ENCODE measurements at places on chromosomes 2 and 18.

GRCh38 chr2:233470839-233471238 lies 95.7 kb downstream of the USP40 start:
- no peaks in the 10 kb centered on the region for H3K4me1 ChIP-seq
- no peak overlapping the region for H3K4me3 ChIP-seq
- no peak overlapping the region for H3K27ac ChIP-seq
- no peak for DNase-seq
- peaks cover 46% of the 10 kb centered on the region for H3K36me3 ChIP-seq
- H3K27me3 ChIP-seq: no peaks in the 10 kb centered on the region

- H3K4me1 ChIP-seq: no peaks in the 10 kb centered on the region
- H3K27ac ChIP-seq: no peak overlapping the region
- H3K4me3 ChIP-seq: no peak overlapping the region
- DNase-seq: no peak
- H3K27me3 ChIP-seq: no peaks in the 10 kb centered on the region
Observed at GRCh38 chr18:49276680-49277079, 183.8 kb downstream of the DYM start.

GRCh38 chr2:10844097-10844496 lies 31.5 kb upstream of the PDIA6 start:
- peaks cover 3% of the 10 kb centered on the region for H3K27me3 ChIP-seq
- no peaks in the 10 kb centered on the region for H3K4me1 ChIP-seq
- no peak for DNase-seq
- no peak overlapping the region for H3K27ac ChIP-seq
- H3K4me3 ChIP-seq: no peak overlapping the region

GRCh38 chr2:46991985-46992384 lies 76.4 kb upstream of the MCFD2 start:
- H3K27me3 ChIP-seq: no peaks in the 10 kb centered on the region
- no peak overlapping the region for H3K4me3 ChIP-seq
- H3K27ac ChIP-seq: no peak overlapping the region
- H3K36me3 ChIP-seq: peaks cover 25% of the 10 kb centered on the region
- peaks cover 4% of the 10 kb centered on the region for H3K4me1 ChIP-seq

DNA sequence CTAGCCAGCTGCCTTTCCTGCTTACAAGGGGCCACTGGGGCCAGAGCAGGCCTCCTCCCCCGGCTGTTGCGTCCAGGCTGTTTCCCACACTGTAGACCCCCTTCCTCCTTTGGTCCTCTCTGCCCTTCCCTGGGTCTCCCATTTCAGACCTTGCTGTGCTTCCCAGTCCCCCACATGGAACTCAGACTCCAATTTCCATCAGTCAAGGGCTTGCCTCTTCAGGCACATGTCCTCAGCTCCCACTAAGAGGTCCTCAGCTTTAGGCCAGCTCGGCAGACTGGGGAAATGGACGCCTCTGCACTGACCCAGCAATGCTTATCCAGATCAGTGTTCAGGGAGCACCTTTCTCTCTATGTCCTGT lies 98.0 kb upstream of the BZW1 start:
- peak; percentile 44 for DNase-seq
- peak overlapping the region; percentile 100 for H3K27ac ChIP-seq
- H3K27me3 ChIP-seq: peaks cover 2% of the 10 kb centered on the region
- H3K36me3 ChIP-seq: no peaks in the 10 kb centered on the region

DNA sequence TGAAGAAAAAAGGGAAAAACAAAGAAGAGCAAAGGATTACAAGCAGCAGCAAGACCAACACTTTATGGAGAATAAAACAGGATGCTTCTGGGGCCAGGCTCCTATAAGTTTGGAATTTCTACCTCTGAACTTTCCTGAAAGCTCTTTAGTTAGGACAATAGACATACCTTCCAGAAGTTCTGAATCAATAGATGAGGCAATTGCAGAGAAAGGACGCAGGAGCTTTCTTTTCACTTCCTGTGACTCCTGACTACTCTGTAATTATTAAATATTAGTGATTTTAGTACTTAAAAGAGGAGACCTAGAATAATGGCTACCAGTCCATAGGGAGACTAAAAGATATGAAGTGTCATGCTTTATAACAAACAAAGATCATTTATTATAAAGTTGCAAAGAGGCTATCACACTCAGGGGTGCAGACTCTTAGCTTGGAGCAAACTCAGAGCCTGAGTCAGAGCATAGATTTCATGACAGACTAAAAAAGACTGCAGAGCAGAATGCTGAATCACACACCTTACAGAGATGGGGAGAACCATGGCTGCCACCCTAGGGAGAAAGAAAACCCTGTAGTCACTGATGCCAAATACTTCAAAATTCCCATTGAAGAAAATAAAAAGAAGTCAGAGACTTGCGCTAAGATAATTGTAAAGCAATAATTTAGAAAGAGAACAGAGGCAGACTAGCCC lies 52.5 kb upstream of the FAM136A start:
- DNase-seq: no peak
- H3K36me3 ChIP-seq: no peaks in the 10 kb centered on the region
- H3K27me3 ChIP-seq: peaks cover 6% of the 10 kb centered on the region
- no peaks in the 10 kb centered on the region for H3K4me1 ChIP-seq

GRCh38 chr2:106664669-106665068 lies 177.5 kb downstream of the CD8B2 start:
- no peak overlapping the region for H3K4me3 ChIP-seq
- H3K27ac ChIP-seq: no peak overlapping the region
- peaks cover 2% of the 10 kb centered on the region for H3K36me3 ChIP-seq
- peaks cover 5% of the 10 kb centered on the region for H3K27me3 ChIP-seq

GRCh38 chr2:40127890-40128557 lies 323.9 kb downstream of the SLC8A1 start:
- H3K4me3 ChIP-seq: no peak overlapping the region
- peaks cover 11% of the 10 kb centered on the region for H3K4me1 ChIP-seq
- no peak overlapping the region for H3K27ac ChIP-seq

- peaks cover 3% of the 10 kb centered on the region for H3K36me3 ChIP-seq
- DNase-seq: no peak
- H3K27ac ChIP-seq: no peak overlapping the region
- H3K4me3 ChIP-seq: no peak overlapping the region
- no peaks in the 10 kb centered on the region for H3K27me3 ChIP-seq
Observed at GRCh38 chr18:62196980-62197379, 9.9 kb downstream of the RELCH start.

- no peaks in the 10 kb centered on the region for H3K27me3 ChIP-seq
- H3K36me3 ChIP-seq: no peaks in the 10 kb centered on the region
- no peaks in the 10 kb centered on the region for H3K4me1 ChIP-seq
- H3K27ac ChIP-seq: no peak overlapping the region
- no peak overlapping the region for H3K4me3 ChIP-seq
Observed at GRCh38 chr18:25141399-25141798, 210.6 kb downstream of the ZNF521 start.

- H3K27me3 ChIP-seq: no peaks in the 10 kb centered on the region
- no peaks in the 10 kb centered on the region for H3K36me3 ChIP-seq
- H3K4me3 ChIP-seq: no peak overlapping the region
Observed at GRCh38 chr2:150165988-150166312, 321.5 kb downstream of the RND3 start.

DNA sequence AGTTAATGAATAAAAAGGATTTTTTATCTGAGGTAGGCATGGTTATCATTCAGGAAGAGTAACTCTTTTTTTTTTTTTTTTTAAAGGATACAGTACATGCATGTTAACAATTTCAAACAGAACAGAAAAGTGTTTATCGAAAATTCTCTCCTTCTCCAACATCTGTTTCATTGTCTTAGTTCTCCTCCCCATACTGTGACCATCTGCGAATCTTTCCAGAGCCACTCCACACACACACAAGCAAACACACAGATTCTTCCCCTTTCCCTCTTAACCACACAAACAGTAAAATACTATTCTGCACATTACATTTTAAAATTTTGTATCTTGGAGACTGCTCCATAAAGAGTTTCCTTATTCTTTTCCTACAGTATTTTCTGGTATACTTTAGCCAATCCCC lies 38.0 kb downstream of the NPC1 start:
- no peak overlapping the region for H3K27ac ChIP-seq
- DNase-seq: no peak
- H3K4me3 ChIP-seq: no peak overlapping the region

DNA sequence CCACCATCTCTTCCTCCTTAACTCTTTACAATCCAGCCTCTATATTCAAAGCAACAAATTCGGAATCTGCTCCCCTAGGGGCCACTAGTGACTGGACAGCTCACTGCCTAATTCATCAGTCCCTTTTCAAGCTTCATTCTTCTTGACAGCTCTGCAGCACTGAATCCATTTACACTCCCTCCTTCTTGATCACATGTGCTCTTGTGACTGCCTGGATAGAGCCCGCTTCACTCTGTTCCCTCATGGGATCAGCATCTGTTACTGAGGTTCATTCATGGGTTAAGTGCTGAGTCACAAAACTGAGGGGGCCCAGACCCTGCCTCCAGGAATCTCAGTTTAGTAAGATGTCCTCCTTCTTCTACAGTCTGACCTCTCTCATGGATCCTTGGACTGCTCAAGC lies 81.5 kb downstream of the CYRIA start:
- H3K4me1 ChIP-seq: no peaks in the 10 kb centered on the region
- H3K36me3 ChIP-seq: no peaks in the 10 kb centered on the region
- H3K27me3 ChIP-seq: peaks cover 2% of the 10 kb centered on the region
- DNase-seq: no peak

DNA sequence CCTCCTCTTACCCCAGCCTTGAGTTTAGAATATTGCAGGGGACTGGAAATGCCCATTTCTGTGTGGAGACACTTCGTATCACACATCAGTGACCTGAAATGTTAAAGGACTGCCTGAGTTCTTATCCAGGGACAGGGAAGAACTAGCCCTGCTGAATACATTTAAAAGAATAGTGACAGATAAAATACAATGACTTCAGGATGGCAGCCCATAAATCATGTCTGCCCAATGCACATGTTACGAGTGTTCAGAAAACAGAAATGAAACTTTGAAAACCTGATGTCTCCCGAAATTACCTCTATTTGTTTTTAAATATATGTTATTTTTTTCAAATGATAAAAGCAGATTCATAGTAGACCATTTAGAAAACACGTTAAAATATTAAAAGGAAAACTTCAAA lies 22.3 kb upstream of the RAB12 start:
- no peaks in the 10 kb centered on the region for H3K36me3 ChIP-seq
- DNase-seq: no peak
- peaks cover 5% of the 10 kb centered on the region for H3K27me3 ChIP-seq
- no peaks in the 10 kb centered on the region for H3K4me1 ChIP-seq
- peak overlapping the region; percentile 46 for H3K27ac ChIP-seq
- no peak overlapping the region for H3K4me3 ChIP-seq

- H3K27me3 ChIP-seq: no peaks in the 10 kb centered on the region
- no peak for DNase-seq
- peaks cover 5% of the 10 kb centered on the region for H3K4me1 ChIP-seq
- peaks cover 70% of the 10 kb centered on the region for H3K36me3 ChIP-seq
- no peak overlapping the region for H3K4me3 ChIP-seq
- H3K27ac ChIP-seq: no peak overlapping the region
Observed at GRCh38 chr2:86062043-86062442, 43.6 kb downstream of the POLR1A start.

DNA sequence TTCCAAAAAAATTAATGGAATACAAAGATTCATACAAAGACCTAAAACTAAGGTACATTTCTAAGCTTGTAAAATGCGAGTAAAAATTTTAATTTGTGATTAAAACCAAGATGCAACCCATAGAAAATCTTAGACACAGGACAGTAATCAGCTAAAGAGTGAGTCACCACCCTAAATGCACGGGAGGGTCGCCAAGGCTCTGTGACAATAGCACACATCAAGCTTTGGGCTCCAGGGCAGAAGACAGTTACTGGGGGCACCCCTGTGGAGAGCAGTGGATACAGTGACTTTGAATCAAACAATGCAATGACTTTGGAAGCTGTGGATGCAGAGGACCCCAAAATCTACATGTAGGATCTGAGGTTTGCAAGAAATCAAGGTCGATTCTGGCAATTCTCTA lies 7.5 kb downstream of the FLACC1 start:
- peaks cover 3% of the 10 kb centered on the region for H3K36me3 ChIP-seq
- H3K4me1 ChIP-seq: no peaks in the 10 kb centered on the region
- H3K27ac ChIP-seq: no peak overlapping the region
- no peak overlapping the region for H3K4me3 ChIP-seq
- no peaks in the 10 kb centered on the region for H3K27me3 ChIP-seq

DNA sequence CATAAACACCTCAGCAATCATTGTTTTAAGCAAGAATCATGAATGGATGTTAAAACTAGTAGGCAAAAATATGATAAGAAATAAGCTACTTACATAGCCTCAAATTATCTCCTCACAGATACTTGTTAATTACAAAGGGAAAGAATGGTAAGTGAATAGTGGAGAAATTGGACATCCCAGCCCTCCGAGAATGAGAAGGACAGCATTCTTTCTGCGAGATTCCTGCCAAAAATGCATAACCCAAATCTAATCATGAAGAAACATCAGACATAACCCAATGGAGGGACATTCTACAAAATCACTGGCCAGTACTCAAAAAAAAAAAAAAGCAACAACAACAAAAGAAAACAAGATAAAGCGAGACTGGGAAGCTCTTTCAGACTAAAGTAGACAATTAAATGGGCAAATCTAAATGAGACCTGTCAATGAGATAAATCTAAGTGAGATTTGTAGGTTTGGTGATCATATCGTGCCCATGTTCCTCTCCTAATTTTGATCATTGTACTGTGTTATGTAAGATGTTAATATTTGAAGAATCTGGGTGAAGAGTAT lies 57.9 kb upstream of the GLI2 start:
- H3K4me1 ChIP-seq: peaks cover 2% of the 10 kb centered on the region
- no peak for DNase-seq
- H3K27ac ChIP-seq: no peak overlapping the region
- H3K27me3 ChIP-seq: peaks cover 19% of the 10 kb centered on the region
- no peak overlapping the region for H3K4me3 ChIP-seq
- H3K36me3 ChIP-seq: no peaks in the 10 kb centered on the region

DNA sequence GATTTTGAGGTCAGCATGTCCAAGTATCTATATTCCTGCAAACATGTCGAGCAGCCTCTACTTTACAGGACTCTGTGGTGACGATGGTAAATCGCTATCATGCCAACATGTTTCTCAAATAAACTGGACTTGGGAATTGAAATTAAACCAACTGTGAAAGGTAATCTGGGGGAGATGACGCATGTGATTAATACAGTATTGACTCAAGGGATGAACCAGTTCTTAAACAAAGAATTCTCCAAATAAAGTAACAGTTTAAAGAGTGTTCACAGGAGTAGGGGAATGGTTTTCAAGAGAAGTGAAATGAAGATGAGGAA lies 54.3 kb downstream of the THUMPD2 start:
- H3K27ac ChIP-seq: no peak overlapping the region
- no peak overlapping the region for H3K4me3 ChIP-seq
- H3K36me3 ChIP-seq: no peaks in the 10 kb centered on the region
- H3K27me3 ChIP-seq: peaks cover 11% of the 10 kb centered on the region
- peaks cover 7% of the 10 kb centered on the region for H3K4me1 ChIP-seq

- peaks cover 25% of the 10 kb centered on the region for H3K27me3 ChIP-seq
- H3K4me3 ChIP-seq: no peak overlapping the region
- H3K27ac ChIP-seq: no peak overlapping the region
- no peaks in the 10 kb centered on the region for H3K36me3 ChIP-seq
Observed at GRCh38 chr2:121080013-121080772, 204.8 kb downstream of the TFCP2L1 start.

DNA sequence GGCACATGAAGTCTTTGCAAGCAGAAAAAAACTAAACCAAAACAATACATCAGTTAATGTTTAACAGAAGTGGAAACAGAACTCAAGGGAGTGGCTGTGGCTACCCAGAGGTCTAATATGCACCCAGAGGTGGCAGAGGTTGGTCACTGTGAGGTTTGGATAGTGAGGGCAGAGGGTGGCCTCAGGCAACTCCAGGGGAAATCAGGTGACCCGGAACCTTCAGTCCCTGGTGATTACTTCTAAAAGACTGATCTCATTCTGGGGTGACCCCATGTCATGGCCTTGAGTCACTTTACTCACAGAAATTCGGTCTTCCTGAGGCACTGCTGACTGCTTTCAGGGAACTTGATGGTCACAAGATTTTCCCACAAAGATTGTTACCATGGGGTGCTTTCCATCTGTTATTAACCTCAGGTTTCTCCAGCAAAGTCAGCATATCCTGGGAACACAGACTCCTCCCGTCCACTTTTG lies 99.4 kb downstream of the TMEM17 start:
- H3K36me3 ChIP-seq: no peaks in the 10 kb centered on the region
- H3K27me3 ChIP-seq: no peaks in the 10 kb centered on the region
- DNase-seq: no peak
- no peak overlapping the region for H3K27ac ChIP-seq

All from activated naive CD8-positive, alpha-beta T cell treated with anti-CD3 and anti-CD28 coated beads, Interleukin-2, amount 50 U/mL, for 24 hours (primary cell).